ENCODE measurements at places on chromosomes 2 and 18.

DNA sequence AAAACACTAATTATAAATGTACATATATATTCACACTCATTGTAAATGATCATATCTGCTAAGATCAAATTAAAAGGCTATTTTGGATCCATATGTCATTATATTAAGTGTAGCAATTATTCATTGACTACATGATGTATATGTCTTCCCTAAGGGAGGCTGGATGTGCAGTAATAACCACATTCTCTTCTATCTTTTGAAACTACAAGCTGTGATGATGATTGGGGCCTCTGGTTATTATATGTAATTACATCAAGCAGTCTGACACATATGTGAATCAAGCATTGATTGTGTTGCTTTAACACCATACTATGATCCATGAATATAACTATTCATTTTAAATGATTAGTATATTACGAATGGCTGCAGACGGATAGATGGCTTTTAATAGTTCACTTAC is 1973.4 kb downstream of the SUCLG1 start:
- no peak for DNase-seq

- no peak for DNase-seq
These were observed 617 bp downstream of the CCDC142 start for GRCh38 chr2:74481961-74482800.

DNA sequence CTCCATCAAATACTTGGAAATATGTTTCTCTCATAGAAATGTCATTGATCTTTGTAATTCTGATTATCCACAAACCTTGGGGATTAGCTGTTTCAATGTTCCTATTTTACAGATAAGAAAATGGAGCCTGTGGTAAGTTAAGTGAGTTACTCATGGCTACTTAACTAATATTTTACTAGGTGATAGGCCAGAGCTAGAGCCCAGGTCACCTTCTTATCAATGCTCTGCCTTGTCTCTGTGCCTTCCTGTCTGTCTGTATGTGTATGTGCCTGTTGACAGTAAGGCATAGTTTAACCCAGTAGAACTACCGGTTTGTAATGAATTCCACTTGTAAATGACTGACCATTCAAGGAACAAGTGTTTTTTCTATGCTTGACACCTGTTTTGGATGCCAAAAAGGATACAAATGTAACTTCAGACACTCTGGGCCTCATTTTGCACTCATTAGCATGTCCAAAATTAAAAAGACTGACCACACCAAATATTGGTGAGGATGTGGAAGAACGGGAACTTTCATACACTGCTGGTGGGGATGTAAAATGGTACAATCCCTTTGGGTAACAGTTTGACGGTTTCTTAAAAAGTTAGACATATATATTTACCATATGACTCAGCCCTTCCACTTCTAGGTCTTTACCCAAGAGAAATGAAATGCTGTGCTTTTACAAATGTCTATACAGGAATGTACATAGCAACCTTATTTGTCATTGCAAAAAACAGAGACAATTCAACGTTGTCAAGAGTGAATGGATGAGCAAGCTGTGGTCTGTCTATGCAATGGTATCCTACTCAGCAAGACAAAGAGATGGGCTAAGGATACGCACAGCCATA is 19.6 kb upstream of the IL1A start:
- DNase-seq = no peak

- DNase-seq = no peak
These were observed 41.4 kb upstream of the ITGB6 start for GRCh38 chr2:160241251-160242137.

DNA sequence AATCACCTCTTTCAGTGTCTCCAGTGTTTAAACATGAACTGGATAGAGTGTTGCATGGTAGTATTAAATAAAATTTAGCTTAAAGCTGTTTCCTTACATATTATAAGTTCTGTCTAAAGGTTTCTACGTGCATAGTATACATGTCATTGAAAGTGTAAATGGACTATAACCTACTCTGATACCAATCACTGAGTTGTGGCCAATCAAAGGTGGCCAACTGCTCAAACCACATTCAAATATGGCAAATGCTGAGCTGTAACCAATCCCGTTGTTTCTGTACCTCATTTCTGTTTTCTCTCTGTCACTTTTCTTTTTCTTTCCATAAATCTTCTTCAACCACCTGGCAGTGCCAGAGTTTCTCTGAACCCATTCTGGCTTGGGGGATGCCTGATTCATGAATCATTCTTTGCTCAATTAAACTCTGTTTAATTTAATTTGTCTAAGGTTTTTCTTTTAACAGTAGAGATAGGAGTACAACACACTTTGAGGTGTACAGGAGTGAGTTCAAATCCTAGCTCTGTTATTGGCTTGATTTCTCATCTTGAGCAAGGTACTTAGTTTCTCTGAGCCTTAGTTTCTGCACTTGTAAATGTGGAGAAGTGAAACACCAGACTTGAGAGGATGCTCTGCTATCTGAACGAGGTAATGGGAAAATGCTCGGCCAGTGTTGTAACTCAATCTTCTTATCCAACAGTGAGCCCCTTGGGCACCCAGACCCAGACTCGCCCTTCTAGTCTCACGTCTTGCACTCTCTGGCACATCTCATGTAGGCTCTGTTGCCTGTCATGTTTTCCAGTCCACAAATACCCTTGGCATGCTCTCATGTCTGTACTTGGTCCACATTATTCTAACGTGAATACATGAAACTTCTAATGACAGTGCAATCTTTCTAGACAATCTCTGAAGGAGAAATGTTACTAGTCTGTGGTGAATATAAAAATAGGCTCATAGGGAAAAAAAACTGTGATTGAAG is 228.0 kb downstream of the PIK3C3 start:
- DNase-seq = no peak

DNA sequence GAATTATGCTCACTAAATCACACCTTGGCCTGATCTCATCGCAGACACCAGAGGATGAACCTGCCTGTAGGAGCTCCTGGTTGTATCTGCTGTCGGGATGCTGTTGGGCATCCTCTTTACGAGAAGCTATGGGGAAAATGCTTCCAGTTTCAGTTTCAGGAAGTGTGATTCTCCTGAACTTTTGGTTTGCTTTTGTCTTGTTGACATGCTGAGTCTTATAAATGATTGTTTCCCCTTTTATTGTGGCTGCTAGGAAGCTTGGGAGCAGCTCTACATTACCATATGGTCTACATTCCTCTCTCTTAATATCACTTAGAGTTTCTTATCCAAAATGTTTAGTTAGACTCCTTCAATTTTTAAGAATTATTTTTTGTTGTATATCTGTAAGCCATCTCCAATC is 227.5 kb downstream of the MTX2 start:
- no peak for DNase-seq

DNA sequence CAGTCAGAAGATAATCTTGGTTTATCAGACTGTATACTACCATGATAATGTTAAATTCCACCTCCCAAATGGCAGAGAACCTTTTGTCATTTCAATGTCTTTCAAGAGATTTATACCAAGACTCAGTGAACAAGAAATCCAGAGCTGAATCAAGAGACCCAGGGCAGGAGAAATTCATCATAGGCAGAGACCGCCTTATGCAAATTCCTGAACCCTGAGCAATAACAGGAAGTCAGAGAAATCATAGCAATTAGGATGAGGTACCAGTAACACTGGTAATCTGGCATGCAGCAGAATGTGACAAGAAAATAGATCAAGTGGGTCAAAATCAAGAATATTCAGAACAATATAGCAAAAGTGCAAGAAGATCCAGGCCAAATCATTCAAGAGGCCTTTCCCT is 412.4 kb upstream of the LRATD1 start:
- DNase-seq = no peak

GRCh38 chr2:170323743-170324142 is 145.8 kb downstream of the MYO3B start:
- no peak for DNase-seq

DNA sequence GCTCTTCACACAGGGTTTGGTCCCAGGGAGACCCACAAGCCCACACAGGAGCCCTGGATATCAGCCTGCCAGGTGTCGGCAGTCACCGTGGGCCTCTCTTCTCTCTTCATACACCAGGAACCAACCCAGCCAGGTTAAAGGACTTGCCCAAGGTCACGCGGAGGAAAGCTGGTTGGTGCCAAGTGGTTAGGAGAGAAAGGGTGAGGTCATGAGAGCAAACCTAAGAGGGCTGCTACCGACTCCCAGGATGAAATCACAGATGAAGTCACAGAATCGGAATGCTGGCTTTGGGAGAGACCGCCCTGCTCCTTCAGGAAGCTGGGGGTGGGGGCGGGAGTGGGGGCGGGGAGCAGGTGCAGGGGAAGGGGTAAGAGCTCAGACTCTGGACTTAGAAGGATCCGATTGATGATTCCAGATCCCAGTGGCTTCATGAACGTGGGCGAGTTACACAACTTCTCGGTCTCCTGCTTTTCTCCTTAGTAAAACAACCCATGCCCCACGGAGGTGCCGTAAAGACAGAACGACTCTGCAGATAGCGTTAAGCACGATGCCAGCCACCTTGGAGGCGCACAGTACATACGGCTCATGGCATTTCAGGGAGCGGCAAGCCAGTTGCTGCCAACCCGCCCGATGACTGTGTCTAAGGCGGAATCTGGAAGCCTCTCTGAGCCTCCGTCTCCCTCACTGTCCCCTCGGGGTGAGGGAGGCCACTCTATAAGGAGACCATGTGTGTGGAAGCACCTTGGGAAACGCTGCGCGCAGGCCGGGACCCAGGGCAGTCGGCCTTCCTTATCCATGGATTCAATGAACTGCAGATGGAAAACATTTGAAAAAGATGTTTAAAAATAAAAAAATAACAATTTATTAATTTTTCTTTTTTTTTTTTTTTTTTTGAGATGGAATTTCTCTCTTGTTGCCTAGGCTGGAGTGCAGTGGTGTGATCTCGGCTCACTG is 23.0 kb upstream of the TAF1B start:
- DNase-seq = no peak

DNA sequence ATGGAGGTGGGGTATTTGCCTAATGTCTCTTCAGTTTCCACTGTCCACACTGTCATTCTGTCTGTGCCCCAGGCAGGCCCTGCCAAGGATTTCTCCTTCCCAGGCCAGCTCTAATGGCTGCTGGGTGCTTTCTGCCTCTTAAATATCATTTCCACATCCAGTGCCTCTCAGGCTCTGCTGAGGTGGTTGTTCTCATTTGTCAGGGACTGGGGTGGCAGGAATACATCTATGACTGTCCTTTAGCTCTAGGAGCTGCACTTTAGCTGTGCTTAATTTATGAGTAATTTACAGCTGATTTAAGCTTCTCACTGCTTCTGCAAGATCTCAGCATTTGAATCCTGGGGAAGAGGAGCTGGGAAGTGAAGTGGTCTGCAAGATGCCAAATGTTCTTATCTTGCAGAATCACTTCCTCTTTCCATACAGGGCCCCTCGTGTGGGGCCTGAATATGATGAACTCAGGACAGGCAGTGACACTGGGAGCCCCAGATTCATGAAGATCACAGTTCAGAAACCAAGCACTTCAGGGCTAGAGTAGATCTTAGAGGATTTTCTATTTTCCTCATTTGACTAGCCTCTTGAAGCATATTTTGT is 150.2 kb downstream of the FSHR start:
- no peak for DNase-seq

- DNase-seq = no peak
These were observed 494.9 kb upstream of the LRATD1 start for GRCh38 chr2:14137643-14138042.

DNA sequence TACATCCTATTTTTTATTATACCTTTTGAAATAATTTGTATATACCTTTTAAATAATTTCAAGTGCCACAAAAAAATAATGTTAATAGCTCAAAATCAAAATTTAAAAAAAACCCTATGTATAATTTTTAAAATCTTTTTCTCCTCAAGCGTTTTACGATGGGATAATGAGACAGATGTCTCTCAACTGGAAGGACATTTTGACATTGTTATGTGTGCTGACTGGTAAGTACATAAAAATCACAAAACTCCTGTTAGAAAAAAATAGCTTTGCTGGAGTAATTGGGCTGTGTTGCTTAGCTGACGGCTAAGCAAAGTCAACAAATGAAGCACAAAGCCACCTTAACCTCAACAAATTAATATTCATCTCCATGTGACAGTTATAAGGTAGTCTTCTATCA is 198.0 kb upstream of the SIX3 start:
- no peak for DNase-seq

GRCh38 chr2:233651430-233651829 is 15.2 kb downstream of the UGT1A10 start:
- no peak for DNase-seq

GRCh38 chr2:691821-692761 is 14.9 kb upstream of the TMEM18 start:
- DNase-seq = no peak
